ENCODE measurements at places on chromosomes 5 and 9.

GRCh38 chr5:94473936-94474335 lies 144.5 kb downstream of the KIAA0825 start:
- DNase-seq, result no peak

GRCh38 chr9:133960568-133961129 lies 31.5 kb downstream of the VAV2 start:
- DNase-seq, result no peak

- no peak for DNase-seq
Measured at GRCh38 chr9:109458453-109459211, 39.5 kb downstream of the PTPN3 start.

- DNase-seq, result no peak
Measured at GRCh38 chr9:109975574-109976295, 195.7 kb downstream of the PALM2AKAP2 start.

GRCh38 chr9:109252291-109252690 lies 68.6 kb downstream of the EPB41L4B start:
- DNase-seq, result no peak

- DNase-seq, result no peak
Measured at GRCh38 chr5:44167540-44167939, 221.7 kb downstream of the FGF10 start.

DNA sequence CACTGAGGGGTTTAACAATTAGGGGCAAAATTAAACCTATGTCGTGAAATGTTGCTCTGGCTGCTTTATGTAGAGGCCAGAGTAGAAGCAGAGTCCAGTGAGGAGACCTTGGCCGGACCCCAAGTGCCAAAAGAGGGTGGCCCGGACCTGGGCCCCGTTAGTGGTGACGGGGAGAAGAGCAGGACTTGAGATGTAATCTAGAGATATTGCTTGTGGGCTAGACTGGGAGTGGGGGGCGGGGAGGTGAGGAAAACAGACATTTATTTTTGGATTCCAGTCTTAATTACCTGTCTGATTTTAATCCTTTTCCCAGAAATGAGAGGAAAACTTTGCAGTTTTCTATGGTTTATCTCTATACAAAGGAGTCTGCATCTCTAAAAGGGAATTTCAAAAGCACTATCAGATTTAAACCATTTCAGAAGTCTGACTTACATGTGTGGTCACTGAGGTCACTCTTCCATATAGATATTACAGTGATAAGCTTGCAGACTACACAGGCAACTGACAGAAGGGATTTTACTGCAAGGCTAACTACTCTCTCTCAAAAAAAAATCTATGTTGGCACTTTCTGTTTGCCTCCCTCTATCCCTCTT lies 108.1 kb downstream of the MED27 start:
- DNase-seq, result no peak

- peak; percentile 85 for DNase-seq
Measured at GRCh38 chr5:1385395-1386273, 40.7 kb upstream of the CLPTM1L start.

GRCh38 chr9:99475401-99476065 lies 253.5 kb downstream of the SEC61B start:
- DNase-seq, result no peak

DNA sequence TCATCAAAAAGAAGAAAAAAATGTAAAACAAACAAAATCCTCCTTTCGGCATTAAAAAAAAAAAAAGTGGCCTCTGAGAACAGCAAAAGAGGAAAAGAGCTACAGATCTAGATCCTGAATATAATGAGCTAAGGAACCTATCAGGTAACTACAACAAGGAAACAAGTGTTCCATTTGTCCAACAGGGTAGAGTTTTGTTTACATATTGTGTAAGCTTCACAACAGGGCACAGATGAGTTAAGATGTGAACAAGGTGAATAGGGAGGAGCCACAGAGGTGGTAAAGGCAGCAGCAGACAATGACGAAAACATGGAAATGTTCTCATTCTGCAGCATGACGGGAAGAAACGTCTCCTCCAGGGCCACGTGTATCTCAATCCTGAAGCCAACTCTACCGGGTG lies 14.4 kb downstream of the ELP1 start:
- DNase-seq, result no peak

DNA sequence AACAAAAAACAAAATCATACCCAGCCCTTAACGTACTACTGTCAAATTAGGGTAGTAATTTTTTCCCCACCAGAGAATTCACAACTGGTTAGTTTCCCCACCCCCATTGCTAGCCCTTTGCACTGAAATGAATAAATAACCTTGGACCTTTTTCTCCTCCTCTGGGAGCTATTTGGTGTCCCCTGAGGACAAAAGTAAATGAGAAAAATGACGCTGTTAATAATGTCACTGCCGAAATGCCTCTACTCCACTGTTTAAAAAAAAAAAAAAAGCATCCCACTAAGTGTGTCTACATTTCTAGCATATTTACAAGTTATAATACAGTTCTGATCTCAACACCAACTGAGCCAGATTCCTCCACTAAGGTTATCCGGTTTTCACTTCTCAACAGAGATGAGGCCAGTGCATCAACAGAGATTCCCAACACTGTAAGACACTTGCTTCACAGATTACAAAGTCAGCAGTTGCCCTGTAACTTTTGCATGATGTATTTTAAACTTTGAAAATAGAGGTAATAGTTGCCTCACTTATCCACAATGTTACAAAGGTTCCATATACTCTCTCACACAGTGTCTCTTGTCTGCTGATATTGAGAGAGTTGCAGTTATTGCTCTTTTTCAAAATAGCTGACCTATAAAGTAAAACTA lies 5.1 kb upstream of the NFIB start:
- no peak for DNase-seq

DNA sequence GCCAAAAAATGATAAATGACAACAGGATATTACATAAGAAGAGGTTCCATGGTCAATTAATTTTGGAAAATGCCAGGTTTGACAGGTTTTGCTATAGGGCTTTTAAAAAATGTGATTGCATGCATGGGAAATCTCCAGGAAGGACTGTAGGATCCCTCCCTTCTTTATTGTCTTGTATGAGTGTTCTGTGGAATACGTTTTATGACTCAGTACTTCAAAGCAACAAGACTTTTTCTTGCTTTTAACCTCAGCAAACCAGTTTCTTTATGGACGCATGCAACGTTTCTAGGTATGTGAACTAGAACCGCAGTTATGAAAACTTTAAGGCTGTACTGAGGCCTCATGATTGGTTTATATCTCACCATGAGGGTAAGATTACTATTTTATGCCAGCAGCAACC lies 76.6 kb upstream of the NTRK2 start:
- no peak for DNase-seq

- DNase-seq, result no peak
Measured at GRCh38 chr5:132059696-132060500, 557 bp upstream of the IL3 start.

GRCh38 chr5:126015235-126016181 lies 407.7 kb upstream of the GRAMD2B start:
- DNase-seq, result no peak

DNA sequence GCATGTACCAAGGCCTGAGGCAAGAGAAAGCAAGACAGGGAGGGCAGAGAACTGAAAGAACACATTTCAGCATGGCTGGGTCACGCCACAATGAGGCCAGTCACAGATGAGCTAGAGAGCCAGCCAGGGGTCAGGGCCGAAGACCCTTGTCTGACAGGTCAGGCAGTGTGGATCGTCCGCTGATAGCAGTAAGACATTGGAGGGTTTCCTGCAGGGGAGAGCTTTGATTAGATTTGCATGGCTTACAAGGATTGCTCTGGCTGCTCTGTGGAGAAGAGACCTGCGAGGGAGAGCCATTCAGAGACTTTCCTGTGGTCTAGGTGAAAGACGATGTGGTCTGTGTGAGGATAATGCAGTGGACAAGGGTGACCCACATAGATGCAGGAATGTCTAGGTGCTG lies 93.1 kb downstream of the RALGPS1 start:
- no peak for DNase-seq

- DNase-seq, result no peak
Measured at GRCh38 chr5:160237571-160238093, 8.3 kb downstream of the FABP6 start.

- DNase-seq, result no peak
Measured at GRCh38 chr9:130531670-130532069, 47.7 kb upstream of the FUBP3 start.

DNA sequence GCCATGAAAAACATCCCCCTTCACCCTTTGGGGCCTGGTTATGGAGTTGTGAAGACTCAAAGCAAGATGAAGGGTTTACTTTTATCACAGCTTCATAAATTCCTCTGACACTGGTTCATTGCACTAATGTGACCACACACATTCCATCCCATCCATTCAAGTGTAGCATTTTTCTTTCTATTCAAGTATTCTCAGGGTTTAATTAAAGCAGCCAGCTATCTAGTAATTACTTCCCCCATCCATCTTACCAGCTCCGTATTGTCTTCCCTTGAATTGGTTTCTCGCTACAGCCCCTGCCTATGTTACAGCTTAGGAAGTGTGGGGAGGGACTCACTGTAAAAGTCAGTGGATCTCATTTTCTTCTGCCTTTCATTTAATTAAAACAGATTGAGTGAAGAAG lies 387.0 kb upstream of the RFX3 start:
- no peak for DNase-seq

DNA sequence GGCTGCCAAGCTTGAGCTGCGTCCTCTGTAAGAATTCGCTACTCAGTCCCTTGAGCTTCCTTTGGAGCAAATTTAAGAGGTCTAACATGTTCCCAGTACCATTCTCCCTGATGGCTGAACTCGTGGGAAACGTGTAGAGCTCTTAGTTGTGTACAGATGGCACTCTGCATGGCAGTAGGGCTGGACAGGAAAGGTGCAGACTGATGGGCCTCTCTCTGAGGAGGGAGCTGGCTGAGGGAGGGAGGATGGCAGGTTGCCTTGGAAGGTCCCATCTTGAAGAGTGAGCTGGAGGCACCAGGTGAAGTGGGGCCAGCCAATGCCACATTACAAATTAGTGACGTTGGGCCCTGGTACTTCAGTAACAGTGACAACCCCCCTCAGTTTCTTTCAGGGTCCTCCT lies 495.3 kb downstream of the CCDC171 start:
- DNase-seq, result no peak

- DNase-seq, result no peak
Measured at GRCh38 chr5:59180515-59180914, 597.6 kb downstream of the RAB3C start.

- no peak for DNase-seq
Measured at GRCh38 chr9:25094518-25094917, 548.8 kb upstream of the IZUMO3 start.

DNA sequence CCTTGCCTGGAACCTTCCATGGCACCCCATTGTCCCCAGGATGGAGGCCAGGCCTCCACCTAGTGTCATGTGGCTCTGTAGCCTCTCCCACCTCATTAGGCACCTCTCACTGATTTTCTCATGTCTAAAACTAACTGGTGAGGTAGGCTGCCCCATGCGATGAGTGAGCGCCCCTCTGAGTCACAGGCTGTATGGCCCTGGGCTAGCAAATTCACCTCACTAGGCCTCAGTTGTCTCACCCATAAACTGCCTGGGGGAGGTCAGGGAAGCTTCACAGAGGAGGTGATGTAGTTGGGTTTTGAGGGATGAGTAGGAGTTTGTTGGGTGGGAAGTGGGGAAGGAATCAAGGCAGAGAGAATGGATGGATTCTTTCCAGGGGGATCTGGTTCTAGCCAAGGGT lies 8.8 kb downstream of the RXRA start:
- DNase-seq, result no peak

- DNase-seq, result no peak
Measured at GRCh38 chr9:120310035-120310434, 269.9 kb downstream of the CDK5RAP2 start.

DNA sequence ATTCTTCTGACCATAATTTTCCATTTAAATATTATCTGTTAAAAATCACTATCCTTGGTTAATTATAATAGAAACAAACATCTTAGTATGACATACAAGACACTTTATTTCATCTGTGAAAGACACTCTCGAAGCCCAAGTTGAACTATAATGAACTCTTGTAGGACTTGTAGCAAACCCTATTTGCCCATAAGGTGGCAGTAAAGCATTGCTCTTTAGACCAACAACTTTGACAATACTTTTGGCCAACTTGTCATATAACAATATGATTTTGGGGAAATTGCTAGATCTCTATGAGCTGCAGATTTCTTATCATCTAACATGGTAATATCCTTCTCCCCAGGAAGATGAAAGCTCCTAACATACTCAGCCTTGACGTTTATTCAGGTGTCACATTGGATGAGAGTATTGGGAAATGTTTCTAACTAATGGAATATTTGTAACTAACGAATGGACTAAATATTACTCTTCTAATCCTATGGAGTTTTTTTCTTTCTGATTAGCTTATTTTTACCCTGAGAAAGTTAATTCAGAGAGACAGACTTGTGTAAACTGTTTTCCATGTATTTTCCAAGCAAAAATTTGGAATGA lies 11.0 kb downstream of the SPINK14 start:
- peak; percentile 68 for DNase-seq

- peak; percentile 92 for DNase-seq
Measured at GRCh38 chr9:129863059-129863690, 27.9 kb downstream of the USP20 start.

DNA sequence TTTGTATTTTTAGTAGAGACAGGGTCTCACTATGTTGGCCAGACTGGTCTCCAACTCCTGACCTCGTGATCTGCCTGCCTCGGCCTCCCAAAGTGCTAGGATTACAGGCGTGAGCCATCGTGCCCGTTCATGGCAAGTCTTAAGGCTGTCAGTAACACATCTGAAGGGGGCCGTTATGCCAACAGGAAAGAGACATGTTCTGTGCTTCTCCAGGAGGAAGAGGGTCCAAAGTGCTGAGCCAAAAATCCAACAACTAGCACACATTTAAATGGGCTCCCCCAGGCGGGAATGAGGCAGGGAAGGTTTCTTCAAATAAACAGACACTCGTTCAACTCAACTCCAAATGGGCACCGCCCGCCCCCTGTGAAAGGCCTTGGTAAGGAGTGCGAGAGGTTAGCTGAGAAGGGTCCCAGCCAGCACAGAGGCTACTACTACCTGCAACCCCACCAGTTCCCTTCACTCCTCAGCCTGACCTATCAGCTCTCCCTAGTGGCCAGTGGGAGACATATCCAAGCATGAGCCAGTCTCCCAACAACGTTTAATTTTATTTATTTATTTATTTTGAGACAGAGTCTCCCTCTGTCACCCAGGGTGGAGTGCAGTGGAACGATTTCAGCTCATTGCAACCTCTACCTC lies 84.1 kb upstream of the DMRT1 start:
- peak; percentile 56 for DNase-seq

DNA sequence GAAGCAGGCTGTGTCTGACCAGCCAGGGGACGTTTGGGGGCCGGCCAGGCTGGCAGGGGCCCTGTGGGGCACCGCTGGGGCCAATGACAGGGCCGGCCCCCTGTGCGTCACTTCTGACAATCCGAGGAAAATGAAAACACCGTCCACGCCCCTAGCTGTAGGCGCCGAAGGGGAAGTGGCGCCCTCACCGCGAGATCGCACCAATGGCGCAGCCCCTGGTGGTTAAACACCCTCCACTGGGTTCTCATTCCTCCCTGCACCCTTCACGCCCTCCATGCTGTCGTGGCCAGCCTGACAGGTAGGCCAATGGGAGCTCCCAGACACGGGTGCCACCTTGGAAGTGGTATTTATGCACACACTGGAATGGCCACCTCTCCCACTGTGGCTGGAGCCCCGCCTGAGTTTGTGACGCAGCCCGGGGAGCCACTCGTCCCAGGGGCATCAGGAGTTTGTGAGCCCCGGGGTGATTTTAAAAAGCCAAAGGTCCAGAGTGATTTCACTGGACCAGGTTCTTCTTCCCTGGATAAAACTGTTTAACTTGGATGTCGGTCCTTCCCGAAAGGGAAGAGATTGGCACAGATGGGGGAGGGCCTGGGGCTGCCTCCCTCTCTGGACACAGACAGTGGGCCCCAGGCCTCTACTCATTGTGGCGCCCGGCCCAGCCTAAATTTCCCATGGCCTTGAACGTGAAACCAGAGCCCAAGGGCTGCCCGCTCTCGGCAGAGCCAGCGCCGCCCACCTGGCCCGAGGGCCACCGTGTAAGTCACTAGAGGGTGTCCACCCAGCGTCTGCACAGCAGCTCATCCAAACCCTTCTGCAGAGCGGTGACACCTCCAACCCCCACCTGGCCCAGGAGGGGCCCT lies 49.7 kb downstream of the NKD2 start:
- no peak for DNase-seq
